Activated CD4-positive, CD25-positive, alpha-beta regulatory T cell (primary cell): ENCODE measurements at places on chromosomes 4 and X.
A peak's percentile ranks its signal among the peaks of the same experiment; 100 is the strongest.

DNA sequence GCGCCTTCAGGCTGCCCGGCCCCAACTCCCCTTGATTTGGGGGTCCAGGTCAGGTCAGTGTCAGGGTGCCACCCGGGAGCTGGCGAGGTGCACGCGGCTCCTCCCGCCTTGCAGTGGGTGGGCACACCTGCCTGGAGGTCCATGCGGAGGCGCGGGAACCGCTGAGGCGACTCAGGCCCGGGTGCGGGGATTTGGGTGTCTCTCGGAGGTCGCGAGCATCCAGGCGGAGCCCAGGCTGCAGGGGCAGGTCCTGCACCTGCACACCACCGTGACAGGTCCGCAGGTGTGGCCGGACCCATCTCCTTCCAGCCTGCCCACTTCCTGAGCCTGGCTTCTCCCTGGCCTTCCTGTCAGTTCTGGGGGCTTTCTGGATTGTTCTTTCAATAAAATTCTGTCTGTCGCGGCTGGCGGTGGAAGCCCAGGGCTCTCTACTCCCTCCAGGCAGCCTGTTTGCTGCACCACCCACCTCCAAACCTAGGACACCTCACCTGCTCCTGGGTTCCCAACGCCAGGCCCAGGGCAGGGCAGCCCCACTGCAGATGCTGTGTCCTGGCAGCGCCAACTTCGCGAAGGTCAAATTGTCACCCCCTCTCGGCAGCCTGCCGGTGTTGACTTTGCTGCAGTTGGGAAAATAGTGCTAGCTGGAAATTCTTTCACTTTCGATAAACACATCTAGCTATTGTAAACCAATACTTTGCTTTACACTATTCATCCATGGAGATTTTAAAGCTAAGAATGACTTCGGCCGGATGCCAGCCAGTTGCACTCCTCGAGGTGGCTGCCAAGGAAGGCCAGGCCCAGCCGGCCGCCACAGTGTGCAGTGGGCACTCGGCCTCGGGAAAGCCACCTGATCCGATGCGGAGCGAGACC is 35.9 kb downstream of the FGFRL1 start:
- no peak for DNase-seq

DNA sequence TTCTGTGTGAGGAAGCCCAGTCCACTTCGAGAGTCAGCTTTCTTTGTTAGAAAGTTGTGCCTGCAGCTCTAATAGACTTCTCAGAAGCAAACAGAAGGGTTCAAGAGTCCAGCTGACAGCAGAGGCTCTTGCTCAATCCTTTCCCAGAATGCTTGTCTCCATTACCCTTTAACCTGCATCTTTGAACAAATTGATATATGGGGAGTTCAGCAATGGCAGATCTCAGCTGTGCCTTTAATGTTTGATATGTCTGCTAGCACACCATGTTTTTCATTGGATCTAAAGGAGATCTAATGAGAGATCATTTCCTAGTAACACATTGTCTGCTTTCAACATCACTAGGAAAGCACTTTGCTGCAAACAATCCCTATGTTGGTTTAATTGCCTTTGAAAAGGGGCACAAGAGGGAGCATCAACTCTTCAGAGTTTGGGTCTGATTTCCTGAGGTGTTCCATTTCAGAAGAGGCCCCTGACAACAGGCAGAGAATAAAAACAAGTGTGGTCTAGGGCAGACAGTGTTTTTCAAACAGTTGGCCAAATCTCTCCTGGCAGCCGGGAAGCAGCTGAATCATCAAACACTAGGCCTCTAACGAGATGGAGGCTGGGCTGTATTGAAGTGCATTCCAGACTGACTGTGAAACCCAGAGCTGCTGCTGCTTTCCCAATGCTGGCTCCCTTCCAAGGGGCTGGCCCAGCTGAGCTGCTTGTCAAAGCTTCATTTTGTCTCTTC is 55.5 kb downstream of the LUZP4 start:
- no peak for DNase-seq

DNA sequence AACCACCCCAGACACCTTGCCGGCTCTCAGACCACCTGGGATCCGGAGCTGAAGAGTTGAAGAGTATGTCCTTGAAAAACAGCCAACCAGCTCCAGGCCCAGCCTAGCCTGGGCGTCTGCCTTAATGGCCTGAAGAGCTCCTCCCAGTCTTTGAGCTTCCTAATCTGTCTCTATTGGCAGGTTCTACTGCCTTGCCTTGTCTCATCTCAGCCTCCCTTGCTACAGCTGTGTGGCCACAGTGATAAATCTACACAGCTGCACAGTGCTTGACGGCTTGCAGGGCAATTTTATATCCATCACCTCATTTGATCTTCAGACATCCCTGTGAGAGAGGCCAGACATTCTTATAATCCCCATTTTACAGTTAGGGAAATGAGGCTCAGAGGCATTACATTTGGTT is 19.9 kb downstream of the AWAT2 start:
- no peak for DNase-seq

- no peak for DNase-seq
These were observed 1081.8 kb upstream of the GRID2 start for GRCh38 chr4:91222014-91222413.

DNA sequence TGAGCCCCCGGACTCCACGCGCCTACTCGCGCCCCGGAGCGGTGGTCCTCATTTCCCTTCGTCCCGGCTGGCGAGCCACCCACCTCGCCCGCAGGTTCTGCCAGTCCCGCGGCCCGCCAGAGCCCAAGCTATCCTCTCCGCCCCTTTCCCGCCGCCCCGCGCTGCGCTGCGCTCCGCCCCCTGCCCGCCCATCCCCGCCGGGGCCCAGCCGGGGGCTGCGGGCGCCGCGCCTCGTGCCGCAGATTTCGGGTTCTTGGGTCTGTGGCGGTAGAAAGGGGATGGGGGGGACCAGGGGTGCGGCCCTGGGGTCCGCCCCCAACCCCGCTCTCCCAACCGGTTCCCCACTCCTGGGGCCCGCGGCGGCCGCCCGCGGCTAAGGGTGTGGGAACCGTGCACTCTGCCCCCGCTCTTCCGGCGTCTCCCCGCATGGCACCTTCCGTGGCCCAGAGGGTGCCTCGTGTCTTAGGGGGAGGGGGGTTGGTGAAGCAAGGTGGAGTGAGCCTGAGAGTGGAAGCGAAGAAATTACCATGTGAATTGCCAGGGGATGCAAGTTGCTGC is 650.8 kb upstream of the DIPK2B start:
- peak; percentile 3 for DNase-seq
